ENCODE measurements at places on chromosomes 4 and X. TPM values are rescaled to one million over a fixed set of nuclear protein-coding genes. Genes with fewer than 3 reads are reported as not detected.

Gene AREG
- 0.07 TPM for polyA plus RNA-seq

Gene ADH1B
- 0.04 TPM for polyA plus RNA-seq

DNA sequence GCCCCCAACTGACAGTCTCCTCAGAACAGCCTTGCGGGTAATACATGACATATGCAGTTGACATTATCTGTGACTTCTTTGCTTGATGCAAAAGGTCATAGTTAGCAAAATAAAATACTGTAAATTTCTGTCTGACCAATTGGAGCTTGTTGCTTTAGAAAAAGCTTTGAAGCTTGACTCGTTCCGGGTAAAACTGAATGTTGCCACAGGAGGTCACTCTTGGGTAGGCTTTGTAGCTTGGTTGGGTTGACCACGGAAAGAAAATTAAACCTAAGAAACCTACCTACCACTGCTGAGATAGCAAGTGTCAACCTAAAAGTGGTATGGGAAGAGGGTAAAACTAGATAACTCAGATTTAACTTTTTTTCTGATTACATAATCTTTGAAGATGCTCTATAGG lies 23.2 kb downstream of the PRPS2 start:
- no peak for DNase-seq

DNA sequence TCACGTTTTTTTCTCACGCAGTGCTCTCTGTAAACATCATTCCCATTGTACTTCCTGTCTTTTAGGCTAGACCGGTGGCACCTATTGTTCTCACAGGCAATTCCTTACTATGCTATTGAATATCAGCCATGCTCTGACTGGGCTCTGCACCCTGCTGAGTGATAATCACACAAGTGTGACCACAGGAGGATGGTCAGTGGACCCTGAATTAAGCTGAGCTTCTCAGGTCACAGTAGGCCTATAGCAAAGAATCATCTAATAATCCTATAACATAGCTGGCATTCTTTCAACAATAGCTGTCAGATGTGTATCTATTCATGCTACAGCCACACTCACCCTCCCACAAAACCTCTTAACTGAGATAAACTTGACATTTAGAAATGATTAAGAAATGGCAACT lies 2399.8 kb upstream of the TENM3 start:
- no peak for DNase-seq

DNA sequence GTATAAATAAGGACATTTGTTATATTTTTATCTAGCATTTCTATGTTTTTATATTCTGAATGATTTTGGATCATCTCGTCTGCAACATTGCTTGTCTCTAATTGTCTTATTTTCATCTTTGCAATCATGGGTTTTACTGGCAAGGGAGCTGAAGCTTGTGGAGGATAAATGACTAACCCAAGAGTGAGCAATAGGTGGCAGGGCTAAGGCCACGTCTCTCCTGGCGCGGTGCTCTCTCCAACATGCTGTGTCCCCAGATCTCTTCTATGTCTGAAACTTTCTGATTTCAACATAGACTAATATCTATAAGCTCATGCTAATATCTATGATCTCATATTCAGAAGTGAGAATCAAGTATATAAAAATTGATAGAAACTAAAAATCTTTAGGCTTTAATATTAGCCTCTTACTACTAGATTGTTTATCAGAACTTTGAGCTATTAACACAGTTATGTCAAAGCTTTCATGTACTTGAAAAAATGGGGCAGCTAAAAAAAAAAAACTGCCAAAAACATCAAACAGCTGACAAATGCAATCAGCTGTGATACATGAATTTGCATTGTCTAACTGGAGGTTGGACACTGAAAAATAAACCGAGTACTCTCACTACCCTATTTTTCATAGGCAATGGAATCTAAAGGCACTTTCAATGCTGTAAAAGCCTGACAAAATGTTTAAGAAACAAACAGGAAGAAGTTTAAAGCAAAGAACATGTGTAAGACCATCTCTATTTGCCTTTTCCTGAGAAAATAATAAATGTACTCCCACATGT lies 169.2 kb downstream of the TMA16 start:
- no peak for DNase-seq

Measured in BJ (cell line).